Psoas muscle (tissue), 8 donors: ENCODE measurements at places on chromosomes 4 and X. TPM values are rescaled to one million over a fixed set of nuclear protein-coding genes. Genes with fewer than 3 reads are reported as not detected.

- peak; percentile 15 for DNase-seq
Measured at GRCh38 chrX:136781180-136781797, 557 bp upstream of the ARHGEF6 start.

GRCh38 chr4:25253071-25253445 is 19.2 kb downstream of the PI4K2B start:
- no peak for DNase-seq

- no peak for DNase-seq
Measured at GRCh38 chr4:65839164-65839931, 169.1 kb upstream of the EPHA5 start.

GRCh38 chr4:136032391-136032790 is 1499.9 kb downstream of the PCDH18 start:
- no peak for DNase-seq

GRCh38 chrX:14660970-14661369 is 131.6 kb downstream of the GLRA2 start:
- DNase-seq = no peak

GRCh38 chr4:153931804-153932203 is 142.9 kb upstream of the SFRP2 start:
- DNase-seq = no peak

DNA sequence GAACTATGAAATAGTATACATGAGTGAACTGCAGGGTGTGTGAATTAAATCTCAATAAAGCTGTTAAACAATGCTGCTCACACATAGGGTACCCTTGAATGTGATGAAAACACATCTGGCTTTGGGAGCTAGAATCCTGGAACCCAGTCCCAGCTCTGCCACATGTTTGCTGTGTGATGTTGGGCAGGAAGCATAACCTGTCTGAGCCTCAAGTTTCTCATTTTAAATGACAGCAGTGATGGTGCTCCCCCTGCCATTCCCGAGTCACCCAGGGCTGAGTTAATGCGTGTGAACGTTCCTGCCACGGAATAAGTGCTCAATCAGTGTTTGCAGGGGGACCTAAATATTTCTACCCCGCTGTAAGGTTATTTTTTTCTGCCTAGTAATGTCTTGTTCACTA is 10.9 kb downstream of the EVC start:
- no peak for DNase-seq

DNA sequence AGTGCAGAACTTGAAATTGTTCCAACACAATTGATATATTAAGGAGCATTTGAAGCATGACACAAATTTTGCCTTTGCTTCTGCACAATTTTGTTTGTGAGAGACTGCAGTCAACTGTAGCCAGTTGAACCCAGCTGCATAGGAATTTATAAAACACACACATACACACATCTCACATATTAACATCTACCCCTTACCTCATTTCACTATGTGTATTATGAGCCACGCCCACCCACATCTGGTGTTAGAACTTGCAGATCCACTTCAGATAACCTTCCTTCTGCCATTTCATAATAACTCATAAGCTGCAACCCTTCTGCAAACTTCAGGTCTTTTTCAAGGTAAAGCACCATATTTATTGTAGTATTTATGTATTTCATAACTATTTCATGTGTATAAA is 188.1 kb upstream of the WDFY3 start:
- DNase-seq = no peak

GRCh38 chrX:34657726-34658070 is 613 bp upstream of the TMEM47 start:
- no peak for DNase-seq

DNA sequence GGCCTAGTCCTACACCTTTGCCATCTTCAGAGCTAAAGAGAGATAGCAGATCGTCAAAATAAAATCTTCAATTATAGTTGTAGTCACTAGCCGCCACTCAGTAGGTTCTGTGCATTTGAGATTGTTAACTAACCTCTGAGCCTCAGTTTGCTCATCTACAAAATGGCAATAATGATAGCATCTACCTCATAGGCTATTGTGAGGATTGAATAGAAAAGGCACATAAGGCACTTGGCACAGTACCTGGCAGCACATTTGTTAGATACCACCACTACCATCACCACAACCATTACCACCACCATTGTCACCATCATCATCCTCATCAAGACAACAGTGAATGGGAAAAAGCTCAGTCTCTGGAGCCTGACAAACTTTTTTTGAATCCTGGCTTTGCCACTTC is 134.6 kb downstream of the AMMECR1 start:
- DNase-seq = no peak

The TEX13C gene
- not detected for total RNA-seq

The CSN3 gene
- total RNA-seq = not detected

The ETDA gene
- total RNA-seq = not detected

The FABP2 gene
- total RNA-seq = not detected

The ZCCHC18 gene
- total RNA-seq = 0.07 TPM
